ENCODE measurements at places on chromosomes 1 and 21.

GRCh38 chr1:28915031-28915895 lies 894 bp downstream of the EPB41 start:
- peak; percentile 55 for DNase-seq

- DNase-seq = no peak
These were observed 66.3 kb downstream of the DYRK1A start for GRCh38 chr21:37432710-37433455.

GRCh38 chr1:31799196-31799894 lies 16.5 kb downstream of the SPOCD1 start:
- DNase-seq = peak; percentile 11

GRCh38 chr1:18808550-18808949 lies 50.9 kb downstream of the TAS1R2 start:
- DNase-seq = no peak

GRCh38 chr1:174433451-174433850 lies 14.3 kb upstream of the GPR52 start:
- no peak for DNase-seq
